ENCODE measurements at places on chromosomes 2 and 18.

DNA sequence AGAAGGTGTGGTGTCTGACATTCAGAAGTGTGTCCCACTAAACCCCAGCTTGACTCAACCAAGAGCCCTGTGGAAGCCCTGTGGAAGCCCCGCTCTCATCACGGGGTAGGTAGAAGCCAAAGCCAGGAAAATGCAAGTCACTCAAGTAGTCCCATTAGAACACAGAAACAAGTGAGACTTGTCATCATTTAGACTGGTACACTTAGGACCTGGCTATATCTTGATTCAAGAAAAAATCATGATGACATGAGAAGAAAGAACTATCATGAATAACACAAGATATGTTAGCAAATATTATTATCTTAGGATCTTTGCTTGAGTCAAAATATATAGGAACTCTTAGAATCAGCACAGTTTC lies 28.2 kb upstream of the SULT1C4 start:
- DNase-seq: no peak

DNA sequence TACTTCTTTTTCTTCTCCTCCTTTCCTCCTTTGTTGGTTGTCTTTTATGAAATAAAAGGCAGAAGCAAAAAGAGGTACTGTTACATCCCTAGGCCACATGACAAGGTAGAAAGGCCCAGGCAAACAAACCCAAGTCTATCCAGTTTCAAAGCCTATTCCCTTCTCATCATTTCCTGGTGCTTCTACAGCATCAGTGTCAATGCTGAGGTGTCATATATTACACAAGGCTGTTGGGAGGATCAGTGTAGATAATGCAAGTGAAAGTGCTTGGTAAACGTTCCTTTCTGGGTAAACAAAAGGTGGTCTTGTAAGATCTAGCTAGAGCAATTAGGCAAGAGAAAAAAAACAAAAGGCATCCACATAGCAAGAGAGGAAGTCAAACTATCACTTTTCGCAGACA lies 64.9 kb downstream of the EVA1A start:
- no peak for DNase-seq

DNA sequence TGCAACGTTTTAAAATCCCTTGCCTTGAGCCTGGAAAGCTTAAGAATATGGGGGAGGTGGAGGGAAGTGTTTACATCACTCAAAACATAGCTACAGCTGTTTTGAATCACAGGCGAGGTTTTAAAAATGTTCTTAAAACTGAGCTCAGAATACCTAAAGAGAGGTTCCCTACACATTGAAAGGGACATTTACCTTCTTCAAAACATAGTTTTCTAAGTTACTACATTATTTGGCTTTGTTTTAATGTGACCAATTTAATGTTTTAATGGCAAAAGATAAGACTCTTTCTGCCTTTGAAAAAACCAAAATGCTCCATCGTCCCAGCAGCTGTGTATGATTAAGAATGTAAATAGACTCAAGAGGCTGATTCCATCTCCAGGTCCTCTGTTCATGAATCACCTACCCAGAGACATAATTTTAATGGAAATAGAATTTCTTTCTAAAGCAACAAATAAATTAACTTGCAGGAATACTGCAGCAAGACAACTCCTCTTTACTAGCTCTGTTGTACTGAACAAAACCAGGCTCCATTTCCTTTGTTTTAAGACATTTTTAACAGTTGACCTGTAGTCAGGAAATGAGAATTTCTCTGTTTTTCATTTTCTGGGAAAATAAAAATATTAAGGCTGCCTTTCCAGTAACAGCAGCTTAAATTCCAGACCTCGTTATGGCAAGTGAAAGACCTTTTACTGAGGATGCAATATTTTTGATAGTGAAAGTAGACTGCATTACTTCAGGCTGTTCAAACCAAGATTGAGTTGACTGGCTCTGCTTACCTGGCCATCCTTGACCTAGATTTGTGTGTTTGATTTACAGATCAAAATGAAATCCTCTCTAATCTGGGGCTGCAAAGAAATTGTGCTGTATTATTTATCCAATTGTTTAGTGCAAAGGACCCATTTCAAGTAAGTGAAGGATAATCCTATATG lies 33.7 kb upstream of the WDR75 start:
- DNase-seq: no peak

DNA sequence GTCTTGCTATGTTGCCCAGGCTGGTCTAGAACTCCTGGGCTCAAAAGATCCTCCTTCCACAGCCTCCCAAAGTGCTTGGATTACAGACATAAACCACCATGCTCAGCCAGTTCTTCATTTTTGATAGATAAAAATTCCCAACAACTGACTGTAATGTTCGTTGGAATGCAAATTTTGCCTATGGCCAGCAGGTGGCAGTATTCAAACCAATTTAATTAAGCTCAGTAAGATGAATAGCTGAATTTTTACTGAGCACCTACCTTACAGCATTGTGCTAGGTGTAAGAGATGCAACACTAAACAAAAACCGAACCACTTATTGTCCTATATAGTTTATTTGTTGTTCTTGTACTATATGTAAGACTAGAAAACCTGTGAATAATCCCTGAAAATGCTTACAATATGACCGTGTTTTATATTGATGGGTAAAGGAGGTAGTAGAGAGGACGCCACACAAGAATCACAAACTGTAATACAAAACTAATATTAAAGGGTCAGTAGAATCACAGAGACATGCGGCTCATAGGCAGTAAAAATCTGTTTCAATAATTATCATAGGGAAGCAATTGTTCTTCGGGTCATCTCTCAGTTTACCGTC lies 8.2 kb upstream of the TMEM182 start:
- no peak for DNase-seq

- no peak for DNase-seq
These were observed 167.2 kb downstream of the TRIB2 start for GRCh38 chr2:12883906-12884305.

DNA sequence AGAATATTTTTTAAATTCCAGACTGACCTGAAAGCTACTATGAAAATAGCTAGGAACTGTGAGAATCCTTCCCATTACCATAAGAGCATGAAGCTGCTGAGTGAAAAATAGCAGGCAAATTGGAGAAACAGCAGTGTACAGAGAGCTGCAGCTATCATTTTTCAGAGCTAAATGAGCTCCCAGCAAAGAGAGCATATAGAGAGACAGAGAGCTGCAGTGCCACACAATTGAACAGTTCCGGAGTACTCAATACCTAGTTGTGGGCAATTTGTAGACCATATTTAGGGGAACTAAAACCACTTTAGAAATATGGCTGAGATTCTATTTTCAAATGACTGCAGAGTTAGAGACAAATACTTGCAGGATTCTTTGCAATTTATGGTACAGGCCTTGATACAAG lies 645.3 kb downstream of the STK39 start:
- no peak for DNase-seq

- no peak for DNase-seq
These were observed 28.2 kb downstream of the LPIN2 start for GRCh38 chr18:2984703-2985261.

- no peak for DNase-seq
These were observed 5.5 kb downstream of the CYRIA start for GRCh38 chr2:16660114-16660513.

DNA sequence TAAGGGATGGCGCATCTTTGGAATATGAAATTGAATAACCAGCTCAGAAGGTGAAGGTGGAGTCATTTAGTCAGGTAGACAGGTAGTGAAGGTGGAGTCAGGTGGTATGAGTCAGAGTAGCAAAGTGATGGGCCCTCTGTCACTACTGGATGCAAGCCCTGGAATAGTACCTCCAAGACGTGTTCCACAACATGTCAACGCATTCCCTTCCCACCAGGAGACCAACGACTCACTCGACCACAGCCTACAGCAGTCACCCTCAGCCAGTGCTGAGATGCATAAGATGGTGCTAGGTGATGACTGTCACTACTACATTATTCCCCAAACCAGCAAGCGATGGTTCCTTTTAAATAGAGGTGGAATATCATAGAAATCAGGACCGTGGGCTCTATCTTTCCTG lies 6.8 kb downstream of the CPLX4 start:
- no peak for DNase-seq

DNA sequence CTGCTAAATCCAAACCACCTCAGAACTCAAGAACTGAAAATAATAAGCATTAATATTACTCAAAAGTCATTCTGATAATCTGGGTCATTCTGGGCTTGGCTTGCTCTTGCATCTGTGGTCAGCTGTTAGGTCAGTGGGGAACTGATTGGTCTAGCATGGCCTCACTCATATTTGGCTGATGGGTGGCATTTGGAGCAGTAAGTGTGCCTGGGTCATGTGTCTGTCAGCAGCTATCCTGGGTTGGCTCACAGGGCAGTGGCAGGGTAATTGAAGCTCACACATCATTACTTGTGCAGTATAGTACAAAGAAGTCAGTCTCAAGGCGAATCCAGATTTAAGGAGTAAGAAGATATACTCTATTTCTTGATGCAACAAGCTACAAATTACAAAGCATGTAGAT lies 9.6 kb downstream of the RPL37A start:
- no peak for DNase-seq

DNA sequence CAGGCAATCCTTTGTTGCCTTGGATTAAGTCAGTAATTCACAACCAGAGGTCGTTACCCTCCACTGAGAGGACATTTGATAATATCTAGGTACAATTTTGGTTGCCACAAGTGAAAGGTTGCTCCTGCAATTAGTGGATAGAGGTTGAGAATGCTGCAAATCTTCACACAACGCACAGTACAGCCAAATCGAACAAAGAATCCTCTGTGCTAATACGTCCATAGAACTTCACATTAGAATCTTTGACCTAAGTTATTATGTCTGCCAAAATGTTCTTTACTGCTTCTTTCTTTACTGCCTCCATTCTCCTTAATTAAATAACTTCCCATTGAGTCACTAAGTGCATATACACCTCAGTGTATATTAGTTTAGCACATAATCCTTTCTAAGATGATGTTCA lies 879.5 kb downstream of the TRIB2 start:
- no peak for DNase-seq

- DNase-seq: no peak
These were observed 210.3 kb downstream of the CYP26B1 start for GRCh38 chr2:71937396-71937795.

DNA sequence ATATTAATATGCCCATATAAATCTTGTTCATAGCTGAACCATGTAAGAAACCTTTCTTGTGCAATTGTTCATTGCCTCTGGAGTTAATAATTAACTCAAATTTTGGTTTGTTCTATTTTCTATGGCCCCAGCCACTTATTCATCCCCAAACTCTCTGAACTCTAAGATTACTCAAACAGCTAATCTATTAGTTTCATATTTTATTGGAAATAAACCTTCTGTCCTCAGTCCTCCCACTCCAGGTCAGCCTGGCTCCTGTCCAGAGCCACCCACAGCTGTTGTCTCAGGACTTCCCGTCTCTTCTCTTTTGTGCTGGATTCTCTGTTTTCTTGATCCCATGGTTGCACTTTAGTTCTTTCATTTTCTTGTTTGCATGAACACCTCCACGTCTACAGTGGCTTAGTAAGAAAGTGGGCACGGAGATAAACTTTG lies 4.4 kb upstream of the RNF103 start:
- DNase-seq: no peak

DNA sequence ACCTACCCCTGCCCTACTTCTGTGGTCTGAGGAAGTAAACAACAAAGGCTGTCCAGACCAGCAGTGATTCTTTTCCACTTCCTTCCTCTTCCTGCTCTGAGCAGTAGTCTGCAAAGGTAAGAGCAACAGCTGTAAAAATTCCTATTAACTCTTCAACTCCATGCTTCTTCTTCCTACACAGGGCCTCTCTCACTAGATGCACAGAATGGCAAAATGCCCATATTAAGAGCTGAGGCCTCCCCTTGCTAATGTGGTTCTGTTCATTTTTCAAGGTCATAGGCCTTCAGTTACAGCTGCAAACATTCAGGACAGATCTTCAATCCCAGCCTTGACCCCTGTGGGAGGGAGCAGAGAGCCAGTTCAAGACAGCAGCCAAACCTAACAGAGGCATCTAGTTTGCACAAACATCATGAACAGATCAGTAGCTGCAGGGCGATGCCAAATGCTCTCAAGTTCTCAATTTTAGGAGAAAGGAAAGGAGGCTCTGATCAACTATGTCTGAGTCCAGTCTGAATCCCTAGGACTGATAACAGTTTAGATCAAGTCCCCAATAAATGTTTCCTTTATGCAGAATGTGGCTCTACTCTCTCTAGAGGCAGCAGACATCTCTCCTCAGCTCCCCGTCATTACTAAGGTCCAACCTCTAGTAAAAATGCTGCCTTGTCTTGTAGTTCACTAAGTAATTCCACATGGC lies 20.9 kb downstream of the SLC40A1 start:
- DNase-seq: no peak

- DNase-seq: no peak
These were observed 33.8 kb downstream of the INSIG2 start for GRCh38 chr2:118121986-118122524.

- no peak for DNase-seq
These were observed 4.6 kb upstream of the PTPRM start for GRCh38 chr18:7562491-7562890.

DNA sequence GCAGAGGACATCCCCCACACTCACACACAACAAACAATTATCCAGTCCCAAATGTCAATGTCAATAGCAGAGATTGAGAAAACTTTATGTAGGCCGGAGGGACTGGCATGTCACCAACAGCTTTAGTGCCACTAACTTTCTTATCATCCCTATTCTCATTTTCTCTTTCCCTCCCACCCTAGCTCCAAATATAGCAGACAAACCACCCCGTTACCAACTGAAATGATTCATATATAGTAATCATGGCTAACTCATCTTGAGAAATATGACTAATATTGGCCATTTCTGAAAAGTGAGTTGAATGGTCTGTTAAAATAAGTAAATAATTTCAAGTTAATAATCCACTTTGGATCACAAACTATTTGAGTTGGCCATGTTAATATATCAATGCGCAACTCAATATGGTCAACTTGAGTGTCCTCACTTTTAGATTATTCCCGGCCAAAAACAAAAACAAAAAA lies 242.1 kb upstream of the RND3 start:
- no peak for DNase-seq

- no peak for DNase-seq
These were observed 823 bp downstream of the PARD3B start for GRCh38 chr2:204545861-204546735.

- DNase-seq: no peak
These were observed 8.0 kb downstream of the TUBA3E start for GRCh38 chr2:130190237-130190636.

DNA sequence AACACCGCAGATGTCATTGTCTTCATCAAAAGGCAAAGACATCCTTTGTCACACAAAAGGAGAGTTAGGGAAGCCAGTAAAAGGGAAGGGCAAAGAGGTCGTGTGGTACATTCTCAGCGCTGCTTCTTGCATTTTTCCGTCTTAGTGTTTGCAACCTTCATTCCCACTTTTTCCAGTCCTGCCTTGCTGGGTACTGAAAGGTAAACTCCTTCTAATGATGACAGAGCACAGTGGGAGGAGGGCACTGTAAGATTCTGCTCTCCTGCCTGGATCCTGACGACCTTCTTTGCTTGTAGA lies 424.3 kb upstream of the MEX3C start:
- DNase-seq: no peak

GRCh38 chr2:161217597-161218185 lies 57.5 kb downstream of the TANK start:
- no peak for DNase-seq
